ENCODE measurements at places on chromosomes 3 and 15.
A peak's percentile ranks its signal among the peaks of the same experiment; 100 is the strongest.

- no peak for DNase-seq
These were observed 2.4 kb upstream of the RPUSD3 start for GRCh38 chr3:9846231-9846630.

DNA sequence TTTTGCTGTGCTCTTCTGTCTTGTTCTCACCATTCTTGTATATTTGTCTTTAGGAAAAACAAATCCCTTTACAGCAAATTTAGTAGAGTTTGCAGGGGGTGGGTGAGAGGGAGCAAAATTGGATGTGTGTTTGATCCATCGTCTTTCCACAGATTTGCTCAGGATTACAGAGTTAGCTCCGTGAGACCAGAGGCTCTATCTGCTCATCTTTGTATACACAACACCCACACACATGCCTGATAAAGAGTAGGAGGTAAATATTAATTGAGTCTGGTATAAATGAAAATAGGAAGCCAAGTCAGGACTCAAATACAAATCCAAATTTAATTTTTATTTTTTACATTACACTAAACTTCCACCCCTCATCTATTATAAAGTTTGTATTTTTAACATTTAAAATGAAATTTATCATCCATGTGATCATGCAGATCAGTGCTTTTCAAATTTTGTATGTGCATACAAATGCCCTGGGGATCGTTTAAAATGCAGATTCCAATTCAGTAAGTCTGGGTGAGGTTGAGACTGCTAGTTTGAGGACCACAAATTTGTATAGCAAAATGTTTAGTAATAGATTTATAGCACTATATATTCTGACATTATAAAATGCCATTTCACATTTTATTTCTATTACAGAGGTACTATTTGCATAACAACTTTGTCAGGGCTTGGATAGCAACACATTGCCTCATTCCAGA, 326.7 kb downstream of the LSAMP start:
- no peak for DNase-seq

DNA sequence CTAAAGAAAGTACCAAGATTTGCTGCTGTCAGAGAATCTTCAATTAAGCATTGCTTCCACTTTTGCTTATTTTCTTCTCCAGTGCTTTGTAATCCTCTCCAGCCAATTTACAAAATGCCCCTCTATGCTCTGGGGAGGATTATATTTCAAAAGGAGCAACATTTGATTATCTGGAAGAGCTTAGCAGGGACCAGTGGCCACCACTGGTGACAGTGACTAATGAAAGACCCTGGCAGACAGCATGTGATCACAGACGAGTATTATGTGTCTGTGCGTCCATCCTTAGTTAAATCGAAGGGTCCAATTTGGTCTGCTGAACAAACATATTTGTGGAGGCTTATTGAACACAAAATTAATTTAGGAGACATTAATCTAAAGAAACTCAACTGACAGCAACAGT, 152.6 kb downstream of the ZNF621 start:
- DNase-seq: no peak

- no peak for DNase-seq
These were observed 393.9 kb upstream of the MCTP2 start for GRCh38 chr15:93837450-93837849.

- no peak for DNase-seq
These were observed 89.1 kb downstream of the CRYGS start for GRCh38 chr3:186454881-186455703.

- peak; percentile 31 for DNase-seq
These were observed 212.7 kb downstream of the ALCAM start for GRCh38 chr3:105579439-105579838.
